ENCODE measurements at places on chromosomes 11 and 22.
A peak's percentile ranks its signal among the peaks of the same experiment; 100 is the strongest.

DNA sequence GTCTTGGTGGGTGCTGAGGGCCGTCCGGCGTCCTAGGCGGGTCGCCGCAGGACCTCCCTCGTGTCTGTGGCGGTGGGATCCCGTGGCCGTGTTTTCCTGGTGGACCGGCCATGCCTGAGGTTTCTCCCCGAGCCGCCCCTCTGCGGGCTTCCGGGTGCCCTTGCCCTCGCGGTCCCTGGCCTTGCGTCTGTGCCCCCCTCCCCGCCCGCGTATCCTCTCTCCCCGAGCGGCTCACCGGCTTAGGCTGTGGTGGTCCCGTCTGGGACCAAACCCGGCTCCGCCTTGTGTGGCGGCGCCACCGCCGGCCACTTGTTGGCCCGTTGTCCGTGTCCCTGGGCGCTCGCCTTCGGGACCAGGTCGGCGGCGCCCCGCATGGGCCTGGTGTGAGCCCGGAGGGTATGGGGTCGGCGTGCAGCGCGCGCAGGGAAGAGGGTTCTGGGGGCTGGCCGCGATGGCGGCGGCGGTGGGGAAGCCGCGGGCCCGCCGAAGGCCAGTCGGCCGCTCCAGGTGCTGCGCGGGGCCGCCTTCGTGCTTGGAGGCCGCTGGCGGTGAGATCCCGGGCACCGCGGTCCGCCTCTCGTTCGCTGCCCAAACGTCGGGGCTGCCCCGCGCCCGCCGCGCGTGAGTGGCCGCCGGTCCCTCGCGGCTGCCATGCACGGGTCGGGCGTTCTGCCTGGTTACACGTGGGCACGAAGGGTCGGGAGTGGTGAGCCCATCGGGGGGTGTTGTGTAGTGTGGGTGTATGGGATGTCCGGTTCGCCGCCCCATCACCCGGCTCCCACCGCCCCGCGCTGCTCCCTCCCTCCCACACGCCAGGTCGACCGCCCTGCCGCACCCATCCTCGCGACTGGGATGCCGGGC lies 3899.1 kb upstream of the OR11H1 start:
- DNase-seq, result no peak

- DNase-seq, result no peak
Measured at GRCh38 chr22:27632451-27633295, 168.9 kb downstream of the MN1 start.

GRCh38 chr11:104320097-104320496 lies 156.2 kb upstream of the PDGFD start:
- no peak for DNase-seq

DNA sequence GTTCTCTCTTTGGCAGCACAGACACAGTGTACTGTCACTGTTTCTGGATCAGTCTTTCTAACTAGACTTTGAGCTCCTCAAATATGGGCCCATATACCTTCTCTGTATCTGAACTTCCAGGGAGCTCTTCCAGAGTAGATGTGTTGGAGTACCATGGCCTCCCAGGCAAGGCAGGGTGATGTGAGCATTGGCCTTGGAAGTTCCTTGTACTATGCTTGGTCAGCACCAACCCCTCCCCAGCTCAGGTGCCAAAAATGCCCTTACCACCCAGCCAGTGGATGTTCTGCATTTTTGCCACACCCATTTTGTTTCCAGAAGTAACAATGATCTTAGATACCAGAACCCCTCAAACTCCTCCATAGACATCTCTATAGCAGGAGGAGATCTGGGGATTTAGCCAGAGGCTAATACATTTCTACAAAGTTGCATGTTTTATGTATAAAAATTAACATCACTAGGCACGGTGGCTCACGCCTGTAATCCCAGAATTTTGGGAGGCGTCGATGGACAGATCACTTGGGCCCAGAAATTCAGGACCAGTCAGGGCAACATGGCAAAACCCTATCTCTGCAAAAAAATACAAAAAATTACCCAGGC lies 132.7 kb downstream of the CCDC81 start:
- no peak for DNase-seq

DNA sequence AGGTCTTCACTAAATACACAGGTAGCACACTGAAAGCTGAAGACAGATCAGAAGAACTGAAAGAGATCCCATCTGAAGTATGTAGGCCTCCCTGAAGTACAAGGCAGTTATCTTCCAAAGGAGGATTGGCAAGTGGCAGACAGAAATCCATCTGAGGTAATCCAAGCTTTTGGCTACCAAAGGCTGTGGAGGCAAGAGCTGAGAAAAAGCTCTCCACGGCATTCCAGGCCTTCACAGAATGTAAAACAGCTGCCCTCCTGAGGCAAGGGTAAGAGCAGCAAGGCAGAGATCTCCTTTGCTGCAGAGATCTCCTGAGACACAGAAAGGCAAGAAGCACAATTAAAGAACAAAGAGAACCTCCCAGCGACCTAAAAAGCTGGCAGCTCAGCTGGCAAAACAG lies 19.1 kb downstream of the PIK3C2A start:
- DNase-seq, result no peak

- DNase-seq, result no peak
Measured at GRCh38 chr22:31039393-31039792, 41.7 kb upstream of the SMTN start.

- DNase-seq, result no peak
Measured at GRCh38 chr11:21430537-21430936, 761.2 kb downstream of the NELL1 start.

DNA sequence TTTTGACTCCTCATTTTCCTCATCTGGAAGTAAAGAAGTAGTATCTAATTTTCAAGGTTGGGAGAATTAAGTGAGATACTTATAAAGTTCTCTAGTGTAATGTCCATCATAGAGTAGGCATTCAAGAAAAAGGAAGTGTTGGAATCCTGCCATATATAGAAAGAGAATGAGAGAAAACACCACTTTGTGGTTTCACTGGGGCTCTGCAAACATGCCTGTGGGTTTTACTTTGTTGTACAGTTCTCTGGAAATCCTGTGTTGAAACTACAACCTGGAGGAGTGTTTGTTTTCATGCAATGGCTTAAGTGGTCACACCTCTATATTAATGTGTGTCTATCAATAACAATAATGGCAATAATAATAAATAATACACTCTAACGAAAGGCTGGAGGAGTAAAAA lies 741.7 kb downstream of the NELL1 start:
- DNase-seq, result no peak

GRCh38 chr11:34254011-34254410 lies 103.8 kb downstream of the ABTB2 start:
- DNase-seq, result peak; percentile 55

- no peak for DNase-seq
Measured at GRCh38 chr11:83019888-83020579, 51.7 kb downstream of the RAB30 start.

DNA sequence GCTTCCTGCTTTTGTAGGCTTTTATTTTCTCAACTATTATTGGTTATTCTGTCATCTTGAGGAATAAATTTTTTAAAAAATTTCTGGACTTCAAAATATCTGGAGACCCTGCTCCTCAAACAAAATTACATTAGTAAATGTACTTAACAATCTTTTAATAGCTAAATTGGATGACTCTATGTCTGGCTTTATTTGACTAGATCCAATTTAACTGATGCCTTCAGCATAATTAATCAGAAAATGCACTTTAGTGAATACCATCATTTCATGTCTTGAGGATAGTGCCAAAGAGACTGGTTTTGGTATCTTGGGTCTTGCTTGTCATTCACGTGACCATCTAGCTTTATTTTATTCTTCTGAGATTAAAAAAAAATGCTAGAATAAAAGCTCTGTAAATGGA lies 1301.2 kb downstream of the JRKL start:
- DNase-seq, result no peak

DNA sequence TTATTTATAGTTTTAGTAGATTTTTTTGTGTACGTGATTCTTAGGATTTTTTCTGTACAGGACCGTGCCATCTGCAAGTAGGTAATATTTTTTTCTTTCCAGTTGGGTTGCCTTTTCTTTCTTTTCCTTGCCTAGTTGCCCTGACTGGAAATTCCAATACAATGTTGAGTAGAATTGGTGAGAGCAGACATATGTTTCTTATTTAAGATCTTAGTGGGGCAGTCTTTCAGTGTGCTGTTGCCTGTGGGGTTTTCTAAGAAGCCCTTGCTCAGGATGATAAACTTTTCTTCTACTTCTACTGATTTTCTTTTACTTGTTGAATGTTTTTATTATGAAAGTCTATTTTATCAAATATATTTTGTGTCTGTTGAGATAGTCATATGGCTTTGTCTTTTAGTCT lies 33.0 kb downstream of the ATXN10 start:
- no peak for DNase-seq

DNA sequence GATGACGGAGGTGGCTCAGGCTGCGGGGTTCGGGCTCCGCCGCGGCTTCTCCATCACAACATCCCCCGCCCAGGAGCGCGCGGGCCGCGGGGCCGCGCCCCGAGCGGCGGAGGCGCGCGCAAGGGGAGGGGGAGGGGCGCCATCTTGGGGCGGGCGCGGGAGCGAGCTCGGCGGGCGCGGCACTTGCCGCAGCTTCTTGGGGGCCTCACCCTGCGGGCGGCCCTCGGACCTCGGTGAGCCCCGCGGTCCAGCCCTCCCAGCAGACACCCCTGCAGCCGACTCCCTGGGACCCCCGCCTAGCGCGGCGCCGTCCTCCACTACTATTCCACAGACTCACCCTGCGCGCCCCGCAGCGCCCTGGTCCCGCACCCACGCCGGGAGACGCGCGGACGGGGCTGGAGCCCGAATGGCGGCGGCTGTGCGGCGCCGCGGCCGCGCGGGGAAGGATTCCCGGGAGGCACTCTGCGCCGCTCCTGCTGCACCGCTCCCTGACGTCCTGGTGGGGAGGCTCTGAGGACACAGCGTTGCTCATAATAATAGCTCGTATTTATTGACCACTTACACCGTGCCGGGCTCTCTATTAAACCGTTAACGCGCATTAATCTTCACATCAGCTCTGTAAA lies at the start of gene APBB1:
Gene APBB1 (minus strand): TSS at position 86 of the 623 bp plus-strand sequence. CDS start 7,747 bp downstream, outside the sequence.
- peak; percentile 23 for DNase-seq

Data from inflammatory macrophage treated with lipopolysaccharide for 4 hours (primary cell).